B cell (primary cell): ENCODE measurements at places on chromosomes 3 and 15.

DNA sequence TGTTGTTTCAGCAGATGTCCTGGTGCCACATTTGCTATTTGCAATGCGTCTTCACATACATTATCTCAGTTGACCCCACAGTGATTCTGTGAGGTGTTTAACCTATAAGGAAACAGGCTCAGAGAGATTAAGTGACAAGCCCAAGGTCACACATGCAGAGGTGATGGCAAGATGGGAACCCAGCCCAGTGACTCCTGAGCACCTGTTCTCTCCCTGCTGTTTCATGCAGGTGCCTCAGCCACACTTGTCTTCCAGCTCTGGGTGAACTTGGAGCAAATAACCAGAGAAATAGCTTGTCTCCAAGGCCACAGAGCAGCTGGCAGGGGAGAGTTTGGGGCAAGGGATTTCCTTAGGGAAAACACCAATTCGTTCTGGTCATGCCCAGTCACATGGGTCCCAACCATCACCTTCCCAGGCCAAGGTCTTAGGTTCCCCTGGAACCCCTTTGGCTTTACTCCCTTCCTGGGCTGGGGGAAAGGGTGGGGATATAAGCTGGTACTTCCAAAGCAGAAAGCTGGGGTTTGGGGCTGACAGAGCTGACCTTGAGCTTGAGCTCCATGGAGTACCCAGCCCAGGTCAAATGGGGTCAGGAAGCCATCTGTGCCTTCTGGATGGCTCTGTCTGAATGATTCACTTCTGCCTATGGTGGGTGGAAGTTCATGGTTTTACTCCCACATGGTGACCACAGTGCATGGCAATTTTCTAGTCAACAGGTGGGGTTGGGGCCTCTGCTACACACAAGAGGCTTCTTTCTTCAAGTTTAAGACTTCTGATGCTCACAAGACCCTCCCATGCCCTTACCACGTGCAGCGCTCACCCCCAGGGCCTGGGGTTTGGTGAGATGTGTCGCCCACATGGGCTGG is 22.4 kb downstream of the LIPC start:
- DNase-seq = no peak

DNA sequence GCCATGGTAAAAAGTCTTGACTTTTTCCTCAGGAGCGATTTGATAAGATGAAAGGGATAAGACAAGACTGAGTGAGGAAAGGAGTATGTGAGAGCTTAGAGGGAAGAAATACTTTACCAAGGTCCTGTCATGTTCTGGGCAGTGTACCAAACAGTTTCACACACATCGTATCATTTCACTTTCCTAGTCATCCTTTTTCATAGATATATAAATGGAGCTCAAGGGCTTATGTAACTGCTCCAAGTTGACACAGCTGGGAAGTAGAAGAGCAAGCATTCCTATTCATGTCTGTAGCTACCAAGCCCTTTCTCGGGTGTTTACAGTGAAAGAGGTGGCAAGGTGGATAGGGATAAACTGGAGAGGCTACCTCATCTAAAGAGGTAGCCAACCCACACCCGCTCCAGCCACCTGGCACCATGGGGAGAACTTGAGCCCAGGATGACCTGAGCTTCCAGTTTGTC is 57.4 kb downstream of the MRPS25 start:
- no peak for DNase-seq

- DNase-seq = no peak
These were observed 76.8 kb upstream of the C15orf61 start for GRCh38 chr15:67444100-67444499.

- peak; percentile 37 for DNase-seq
These were observed 69.2 kb upstream of the MFGE8 start for GRCh38 chr15:88982304-88982945.

GRCh38 chr3:65126527-65127410 is 439.0 kb upstream of the ADAMTS9 start:
- no peak for DNase-seq

DNA sequence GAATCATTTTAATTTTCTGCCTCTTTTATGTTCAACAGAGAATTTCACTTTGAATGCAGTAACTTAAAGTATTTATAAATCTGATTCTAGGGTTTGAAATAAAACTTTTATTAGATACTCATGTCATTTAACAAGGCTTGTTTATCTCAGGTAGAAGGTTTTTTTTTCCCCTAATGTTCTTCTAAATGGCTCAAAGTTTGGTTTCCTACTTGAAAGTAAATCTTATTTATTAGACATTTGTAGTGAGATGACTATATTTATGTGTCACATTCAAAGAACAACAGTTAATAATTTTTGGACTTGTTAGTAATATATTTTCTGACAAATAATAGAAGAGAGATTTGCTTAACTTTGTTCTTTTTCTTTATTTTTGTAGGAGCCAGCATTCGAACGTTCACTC is 63.9 kb downstream of the NEO1 start:
- no peak for DNase-seq

DNA sequence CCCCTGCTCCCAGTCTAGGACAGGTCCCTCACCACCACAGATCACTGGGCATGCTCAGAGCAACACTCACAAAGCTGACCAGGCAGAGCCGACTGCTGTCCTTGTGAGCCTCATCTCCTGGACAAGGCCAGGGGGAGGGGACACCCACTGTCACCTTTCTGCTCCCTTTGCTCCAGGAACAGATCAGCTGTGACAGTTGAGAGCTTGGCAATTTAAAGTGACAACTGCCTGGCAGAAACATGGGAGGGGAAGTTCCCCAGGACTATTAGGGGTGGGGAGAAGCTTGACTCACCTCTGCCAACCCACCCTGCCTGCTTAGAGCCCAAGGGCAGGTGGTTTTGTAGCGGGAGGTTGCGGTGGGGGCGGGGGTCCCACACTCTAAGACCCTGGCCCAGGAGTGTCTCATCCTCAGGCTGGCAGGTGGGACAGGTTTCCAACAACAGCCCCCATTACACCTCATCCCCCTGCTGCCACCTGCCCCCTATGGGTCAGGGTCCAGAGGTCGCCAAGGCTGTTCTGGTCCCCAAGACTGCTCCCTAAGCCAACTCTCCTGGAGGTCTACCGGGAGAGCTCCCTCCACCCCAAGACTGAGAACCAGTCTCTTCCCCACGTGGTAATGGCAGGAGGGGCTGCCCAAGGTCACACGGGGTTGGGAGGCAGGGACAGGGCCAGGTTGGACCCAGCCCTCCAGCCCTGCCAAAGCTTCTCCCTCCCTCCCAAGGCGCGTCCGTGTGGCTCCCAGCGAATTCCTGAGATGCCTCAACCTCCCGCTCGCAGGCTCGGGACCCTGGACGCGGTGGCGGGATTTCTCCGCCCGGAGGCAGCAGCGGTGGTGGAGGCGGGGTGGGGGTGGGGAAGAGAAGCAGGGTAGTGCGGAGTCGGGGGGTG is 80.4 kb downstream of the IQSEC1 start:
- DNase-seq = no peak

DNA sequence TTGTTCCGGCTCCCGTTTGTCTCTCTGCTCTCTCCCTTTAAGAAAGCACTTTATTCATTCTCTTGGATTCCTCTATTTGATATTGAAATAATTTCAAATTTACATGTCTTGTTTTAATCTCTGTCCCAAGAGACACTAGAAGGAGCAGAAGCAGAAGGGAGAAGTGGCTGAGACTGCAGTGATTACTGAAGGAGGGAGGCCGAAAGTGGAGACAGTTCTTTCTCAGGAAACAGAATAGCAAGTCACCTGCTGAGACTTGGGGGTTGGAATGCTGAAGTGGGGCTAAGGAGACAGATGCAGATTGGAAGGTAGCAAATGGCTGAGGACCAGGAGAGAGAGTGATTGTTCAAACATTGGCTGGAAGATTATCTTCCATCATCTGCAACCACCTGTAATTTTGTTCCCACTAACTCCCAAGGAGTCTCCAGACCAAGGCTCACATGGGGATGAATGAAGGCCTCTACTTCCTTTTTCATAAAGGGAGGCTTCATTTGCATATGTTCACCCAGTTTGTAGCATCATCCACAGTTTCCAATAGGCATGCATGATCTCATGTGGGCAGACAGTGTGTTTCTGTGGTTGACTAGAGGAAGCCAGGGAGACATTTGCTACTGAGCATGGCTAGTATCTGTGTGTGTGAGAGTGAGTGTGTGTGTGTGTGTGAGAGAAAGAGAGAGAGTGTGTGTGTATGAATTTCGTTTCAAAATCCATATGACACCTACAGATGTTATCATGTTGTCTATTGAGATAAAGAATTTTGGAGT is 24.0 kb downstream of the LTF start:
- DNase-seq = peak; percentile 67

DNA sequence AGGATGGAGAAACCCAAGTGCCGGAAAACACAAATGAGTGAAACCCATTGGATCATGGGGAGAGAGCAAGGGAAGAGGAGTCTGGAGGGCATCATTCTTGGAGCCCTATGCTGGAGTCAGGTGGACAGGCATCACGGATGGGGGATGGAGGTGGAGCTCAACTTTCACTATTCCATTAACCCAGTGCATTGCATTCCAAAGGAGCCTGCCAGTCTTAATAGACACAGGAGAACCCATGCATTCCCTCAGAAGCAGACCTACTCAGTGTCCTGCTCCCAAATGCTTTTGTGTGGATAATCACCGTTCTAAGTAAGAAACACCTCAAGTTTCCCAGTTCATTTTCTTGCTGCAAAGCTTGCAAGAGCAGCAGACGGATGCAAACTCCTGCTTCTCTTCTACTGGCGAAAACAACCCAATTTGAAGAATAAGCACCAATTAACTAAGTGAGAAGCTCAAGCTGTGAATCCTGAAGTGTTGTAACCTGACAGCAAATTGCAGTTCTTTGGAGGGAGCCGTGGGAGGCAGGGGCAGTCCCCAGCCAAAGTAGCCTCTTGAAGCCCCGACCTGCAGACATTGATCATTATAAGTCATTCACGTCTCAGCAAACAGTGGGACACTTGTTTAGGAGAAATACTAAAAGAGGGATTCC is 25.3 kb downstream of the SEMA5B start:
- DNase-seq = no peak

DNA sequence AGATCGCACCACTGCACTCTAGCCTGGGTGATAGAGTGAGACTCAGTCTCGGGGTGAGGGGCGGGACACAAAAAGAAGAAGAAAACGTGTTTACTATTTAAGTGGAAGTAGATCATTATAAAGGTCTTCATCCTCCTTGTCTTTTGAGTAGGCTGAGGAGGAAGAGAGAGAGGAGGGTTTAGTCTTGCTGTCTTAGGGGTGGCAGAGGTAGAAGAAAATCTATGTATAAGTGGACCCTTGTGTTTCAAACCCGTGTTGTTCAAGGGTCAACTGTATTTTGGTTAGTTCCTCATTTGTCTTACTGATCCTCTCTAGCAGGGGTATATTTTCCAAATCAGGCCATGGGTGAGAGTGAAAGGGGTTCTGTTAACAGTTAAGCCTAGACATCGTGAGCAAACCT is 40.1 kb downstream of the TRIM71 start:
- no peak for DNase-seq

- no peak for DNase-seq
These were observed 94.8 kb downstream of the SLC9A9 start for GRCh38 chr3:143753456-143753855.

DNA sequence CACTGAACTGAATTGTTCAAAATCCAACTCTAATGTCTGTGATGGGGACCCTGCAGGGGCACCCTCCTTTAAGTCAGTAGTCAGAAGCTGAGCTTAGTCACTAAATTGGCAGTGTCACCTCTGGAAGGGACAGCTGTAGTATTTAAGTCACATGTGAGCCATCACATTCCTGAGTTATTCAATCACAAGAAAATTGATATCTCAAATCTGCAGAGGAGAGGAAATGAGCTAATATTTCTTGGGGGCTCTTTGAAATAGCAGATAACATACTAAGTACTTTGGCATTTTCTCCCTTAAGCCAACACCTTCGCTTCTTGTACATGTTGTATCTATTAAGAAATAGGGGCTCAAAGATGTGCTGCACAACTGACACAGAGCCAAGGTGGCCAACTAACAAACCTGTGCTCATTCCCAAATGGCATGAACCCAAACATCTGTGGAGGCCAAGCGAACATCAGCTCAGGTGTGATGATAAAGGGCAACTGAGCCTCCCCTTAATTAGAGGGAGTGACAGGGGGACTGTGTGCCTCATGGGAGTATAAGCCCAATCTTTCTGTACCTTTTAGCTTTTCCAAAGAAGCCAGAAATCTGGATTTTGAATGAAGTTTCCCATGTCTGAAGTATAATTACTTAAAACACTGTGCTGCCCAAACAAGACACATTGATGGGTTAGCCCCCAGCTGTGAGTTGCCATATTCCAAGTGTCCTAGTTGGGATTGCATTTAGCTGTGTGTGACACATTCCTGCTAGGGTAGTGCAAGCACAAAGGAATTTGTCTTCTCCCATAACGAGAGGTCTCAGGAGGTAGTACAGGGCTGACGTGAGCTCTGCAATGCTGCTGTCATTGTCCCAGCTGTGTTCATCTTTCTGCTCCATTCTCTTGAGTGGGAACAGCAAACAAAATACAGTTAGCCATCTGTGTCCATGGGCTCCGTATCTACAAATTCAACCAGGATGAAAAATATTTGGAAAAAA is 63.3 kb downstream of the ABHD5 start:
- DNase-seq = no peak

- DNase-seq = no peak
These were observed 12.9 kb upstream of the TM6SF1 start for GRCh38 chr15:83094583-83094982.

DNA sequence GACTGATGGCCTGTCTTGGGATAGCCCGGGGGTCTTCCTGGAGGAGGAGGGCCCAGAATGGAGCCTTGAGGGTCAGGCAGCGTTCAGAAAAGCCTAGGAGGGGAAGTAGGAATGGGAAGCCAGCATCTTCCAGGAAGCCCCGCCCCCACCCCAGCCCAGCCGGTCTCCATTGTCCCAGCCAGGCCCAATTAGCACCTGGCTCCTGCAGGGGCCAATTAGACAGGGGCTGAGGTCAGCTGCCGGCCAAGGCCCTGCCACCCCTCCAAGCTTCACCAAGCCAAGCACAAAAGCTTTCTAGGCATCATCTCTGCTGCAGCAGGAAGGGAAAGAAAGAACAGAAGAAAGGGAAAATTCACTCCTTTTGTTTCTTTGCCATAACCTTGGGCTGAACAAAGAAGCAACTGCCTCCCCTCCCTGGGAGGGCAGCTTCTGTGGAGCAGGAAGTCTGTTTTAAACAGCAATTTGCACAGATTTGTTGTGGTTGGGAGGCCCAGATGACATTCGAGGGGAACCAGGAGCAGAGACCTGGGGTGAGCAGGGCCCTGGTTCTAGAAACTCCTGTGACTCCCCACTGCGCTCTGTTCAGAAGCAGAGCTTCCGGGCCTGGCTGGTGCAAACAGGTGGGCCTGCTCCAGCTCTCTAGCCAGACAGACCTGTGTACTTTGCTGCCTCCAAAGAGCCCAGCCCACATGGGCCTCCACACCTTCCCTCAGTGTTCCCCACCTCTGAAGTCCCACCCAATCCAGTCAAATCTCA is 47.7 kb downstream of the CYP11A1 start:
- no peak for DNase-seq

GRCh38 chr15:73317651-73318462 is 50.9 kb downstream of the HCN4 start:
- no peak for DNase-seq

DNA sequence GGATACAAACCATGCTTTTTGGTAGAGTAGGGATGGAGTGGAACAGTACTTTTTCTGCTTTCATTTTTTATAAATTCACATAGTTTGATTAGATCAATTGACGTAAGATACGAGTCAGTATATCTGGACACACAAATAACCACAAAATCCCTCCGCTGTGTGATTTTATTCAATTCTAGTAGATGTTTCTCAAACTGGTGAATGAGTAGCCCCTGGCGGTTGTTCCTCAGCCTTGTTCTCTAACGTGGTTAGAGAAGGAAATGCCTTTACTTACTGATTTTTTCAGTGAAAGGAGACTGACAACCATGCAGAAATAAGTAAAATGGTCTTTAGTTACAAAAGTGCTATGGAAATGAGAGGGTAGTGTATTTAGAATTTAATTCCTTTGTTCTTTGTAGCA is 161.0 kb downstream of the TCF12 start:
- DNase-seq = no peak
